ENCODE measurements at places on chromosomes 7 and 10.

DNA sequence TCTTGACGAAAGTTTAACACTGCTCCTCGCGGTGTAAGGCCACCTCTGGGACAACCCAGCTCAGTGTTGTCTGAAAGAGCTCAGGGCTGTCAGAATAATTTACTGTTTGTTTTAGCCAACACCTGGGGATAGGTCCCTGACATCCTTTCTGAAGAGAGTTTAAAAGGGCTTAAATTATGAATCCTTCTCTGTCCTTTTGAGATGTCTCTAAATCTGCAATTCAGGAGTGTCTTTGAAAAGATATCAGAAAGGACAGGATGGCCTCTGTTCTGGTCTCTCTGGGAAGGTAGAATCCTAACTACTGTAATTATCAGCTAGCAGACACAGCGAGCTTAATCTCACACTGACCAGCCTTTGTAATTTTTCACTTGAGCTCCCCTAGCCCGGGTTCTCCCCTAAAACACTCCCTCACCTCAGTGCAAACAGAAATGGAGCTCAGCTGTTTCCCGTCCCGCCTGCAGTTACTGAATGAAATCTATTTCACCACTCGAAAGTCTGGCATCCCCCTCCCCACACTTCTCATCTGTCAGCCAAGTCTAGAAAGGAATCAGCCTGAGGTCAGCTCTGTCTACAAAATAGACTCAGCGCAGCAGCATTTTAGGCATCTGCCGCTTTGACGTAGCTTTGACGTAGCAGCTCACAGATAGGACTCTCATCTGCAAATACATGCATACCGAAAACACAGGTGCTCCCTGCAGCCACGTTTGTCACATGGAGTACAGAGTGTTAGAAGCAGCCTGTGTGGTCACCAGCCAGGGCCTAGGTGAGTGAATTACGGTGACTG is 4.8 kb downstream of the DYNC2I1 start:
- no peak for DNase-seq

- DNase-seq = no peak
Measured at GRCh38 chr7:100614308-100614861, 2.0 kb downstream of the MOSPD3 start.

DNA sequence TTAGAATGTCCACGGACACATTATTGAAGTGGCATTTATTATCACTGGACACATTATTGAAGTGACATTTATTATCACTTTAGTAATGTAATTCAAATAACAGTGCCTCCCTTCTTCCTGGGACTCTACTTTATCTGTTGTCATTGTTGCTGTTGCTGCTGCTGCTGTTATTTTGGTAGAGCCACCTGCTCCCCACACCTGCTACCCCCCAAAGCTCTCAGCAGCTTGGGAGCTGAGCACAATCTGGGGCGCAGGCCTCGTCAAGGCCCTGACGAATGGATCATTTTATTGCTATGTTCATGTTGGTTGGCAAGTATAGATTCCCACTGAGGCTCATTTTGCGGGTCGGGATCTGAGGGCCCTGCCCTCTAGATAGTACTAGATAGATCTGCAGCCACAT is 24.8 kb downstream of the FIGNL1 start:
- no peak for DNase-seq

- no peak for DNase-seq
Measured at GRCh38 chr10:3310016-3310784, 137.6 kb upstream of the PITRM1 start.

- no peak for DNase-seq
Measured at GRCh38 chr10:15124190-15124589, 27.0 kb downstream of the RPP38 start.

DNA sequence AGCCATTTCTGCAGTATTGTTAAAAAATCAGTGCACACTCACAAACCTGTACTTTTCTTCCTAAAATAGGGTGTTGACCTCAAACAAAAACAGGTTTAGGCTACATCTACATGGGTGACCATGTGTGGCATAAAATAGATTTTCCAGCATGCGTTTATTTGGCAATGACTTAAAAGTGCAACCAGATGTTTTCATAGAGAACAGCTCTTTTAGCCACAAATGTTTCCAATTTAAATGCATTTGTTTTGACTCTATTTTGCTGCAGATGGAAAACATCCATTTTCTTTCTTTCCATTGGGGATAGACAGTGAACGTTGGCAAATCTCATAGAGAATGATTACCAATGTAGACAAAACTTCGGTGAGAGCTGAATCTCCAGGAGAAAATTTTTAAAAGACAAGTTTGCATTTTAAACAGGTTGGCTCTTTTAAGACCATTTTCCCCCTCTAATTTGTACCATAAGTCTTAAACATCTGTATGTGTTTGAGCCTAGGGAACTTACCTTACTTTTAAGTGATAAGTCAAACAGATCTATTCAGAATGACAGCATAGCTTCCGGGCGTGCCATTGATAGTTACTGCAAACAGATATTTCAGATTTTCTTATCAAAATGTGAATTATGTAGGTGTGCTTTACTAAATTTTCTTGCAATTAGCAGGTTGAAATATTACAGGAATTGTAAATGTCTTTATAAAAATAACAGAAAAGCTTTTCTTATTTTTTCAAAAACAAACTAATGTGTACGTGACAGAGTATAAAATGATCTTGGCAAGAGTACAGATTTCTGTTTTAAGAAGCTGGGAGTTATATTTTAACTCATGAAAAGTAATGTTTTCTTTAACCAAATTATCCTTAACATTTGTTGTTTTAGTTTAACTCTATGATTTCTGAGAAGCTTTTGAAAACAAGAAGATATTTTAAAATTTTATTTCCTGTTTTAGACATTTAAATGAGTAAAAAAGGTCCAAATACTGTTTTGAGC is 144.9 kb downstream of the HGF start:
- DNase-seq = no peak

DNA sequence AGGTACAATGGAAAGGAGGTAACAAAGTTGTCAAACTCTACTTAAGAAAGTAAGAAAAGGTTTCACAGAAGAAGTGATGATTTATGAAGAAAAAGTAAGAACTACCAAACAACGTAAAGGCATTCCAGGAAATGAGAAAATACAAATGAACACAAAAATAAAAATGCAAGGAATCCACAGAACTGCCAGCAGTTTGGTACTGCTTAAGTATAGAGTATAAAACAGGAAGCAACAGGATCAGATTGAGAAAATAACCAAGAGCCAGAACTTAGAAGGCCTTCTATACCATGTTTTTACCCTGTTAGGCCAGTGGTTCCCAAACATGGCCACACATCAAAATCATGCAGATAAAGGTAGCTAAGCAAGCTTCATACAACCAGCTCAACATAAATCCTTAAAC is 9.2 kb downstream of the NDUFA5 start:
- no peak for DNase-seq

- DNase-seq = no peak
Measured at GRCh38 chr7:50304911-50305582, 531 bp downstream of the IKZF1 start.

GRCh38 chr7:30237271-30237695 is 47.1 kb upstream of the ZNRF2 start:
- no peak for DNase-seq

DNA sequence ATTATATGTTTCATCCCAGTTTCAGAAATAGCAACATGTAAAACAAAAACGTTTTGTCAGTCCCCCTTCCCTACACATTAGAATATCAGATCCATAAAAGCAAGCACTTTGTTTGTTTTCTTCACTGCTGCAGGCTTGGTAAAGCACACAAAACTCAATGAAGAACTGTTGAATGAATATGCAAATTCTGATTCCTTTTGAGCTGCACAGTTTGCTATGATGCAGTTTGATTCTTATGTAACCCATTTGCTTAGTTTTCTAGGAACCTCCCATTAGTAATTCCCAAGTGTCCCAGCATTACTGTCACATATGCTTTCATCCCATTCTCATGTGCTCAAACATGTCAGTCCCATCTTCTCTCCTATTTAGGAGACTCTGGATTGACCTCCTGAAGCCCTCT is 26.1 kb upstream of the CHCHD3 start:
- DNase-seq = no peak

- DNase-seq = no peak
Measured at GRCh38 chr10:88540351-88540750, 42.8 kb downstream of the RNLS start.

- no peak for DNase-seq
Measured at GRCh38 chr10:69332278-69333010, 54.1 kb downstream of the HK1 start.

DNA sequence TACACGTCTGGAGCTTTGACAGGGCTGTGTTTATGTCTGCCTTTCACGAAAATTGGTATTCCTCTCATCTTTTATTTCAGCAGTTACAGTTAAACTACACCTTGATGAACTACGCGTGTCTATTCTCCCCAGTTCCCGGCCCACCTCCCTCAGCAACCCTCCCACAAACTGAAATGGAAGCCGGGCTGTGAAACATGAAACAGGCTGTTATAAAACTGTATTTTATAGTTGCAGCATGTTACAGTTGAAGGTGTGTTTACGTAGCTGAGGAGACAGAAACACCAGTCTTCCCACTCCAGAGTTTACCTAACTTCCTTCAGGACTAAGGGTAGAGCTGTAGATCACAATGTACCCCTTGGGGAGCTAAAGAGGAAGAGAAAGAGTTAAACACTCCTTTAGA is 228.3 kb upstream of the ZNF32 start:
- DNase-seq = no peak

GRCh38 chr7:105202616-105203015 is 186.1 kb downstream of the SRPK2 start:
- no peak for DNase-seq

DNA sequence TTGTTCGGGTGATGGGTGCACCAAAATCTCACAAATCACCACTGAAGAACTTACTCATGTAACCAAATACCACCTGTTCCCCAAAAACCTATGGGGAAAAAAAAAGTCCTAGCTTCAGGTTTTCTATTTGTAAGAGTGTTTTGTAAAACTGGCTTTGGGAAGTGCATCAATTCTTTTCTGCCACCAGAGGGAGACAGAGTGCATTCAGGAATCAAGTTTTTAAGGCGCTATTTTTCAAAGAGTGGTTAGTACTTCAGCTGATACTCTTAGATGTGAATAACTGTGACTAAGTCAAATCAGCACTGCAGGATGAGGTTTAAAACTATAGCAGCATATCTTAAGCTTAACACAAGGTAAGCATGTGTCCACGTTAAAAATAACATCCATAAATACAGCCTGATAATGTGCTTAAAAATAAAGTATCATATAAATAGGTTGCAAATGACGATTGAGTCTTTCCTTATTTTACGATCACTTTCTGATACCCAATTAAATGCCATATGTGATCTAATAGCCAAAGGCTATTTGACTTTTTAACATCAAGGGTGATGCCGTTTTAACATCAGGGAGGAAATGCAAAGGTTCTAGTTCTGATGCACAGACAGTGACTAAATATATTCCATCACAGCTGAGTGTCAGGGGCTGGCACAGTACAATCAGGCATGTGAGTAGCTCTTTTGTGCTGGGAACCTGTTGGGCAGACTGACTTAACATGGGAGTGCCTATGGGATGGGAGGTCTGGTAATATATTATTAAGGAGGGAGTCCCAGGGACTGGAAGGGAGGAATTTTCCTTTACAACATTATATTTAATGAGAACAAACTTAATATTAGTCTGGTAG is 10.6 kb upstream of the LYZL2 start:
- DNase-seq = no peak

GRCh38 chr10:69405221-69405620 is 11.5 kb downstream of the TACR2 start:
- no peak for DNase-seq

DNA sequence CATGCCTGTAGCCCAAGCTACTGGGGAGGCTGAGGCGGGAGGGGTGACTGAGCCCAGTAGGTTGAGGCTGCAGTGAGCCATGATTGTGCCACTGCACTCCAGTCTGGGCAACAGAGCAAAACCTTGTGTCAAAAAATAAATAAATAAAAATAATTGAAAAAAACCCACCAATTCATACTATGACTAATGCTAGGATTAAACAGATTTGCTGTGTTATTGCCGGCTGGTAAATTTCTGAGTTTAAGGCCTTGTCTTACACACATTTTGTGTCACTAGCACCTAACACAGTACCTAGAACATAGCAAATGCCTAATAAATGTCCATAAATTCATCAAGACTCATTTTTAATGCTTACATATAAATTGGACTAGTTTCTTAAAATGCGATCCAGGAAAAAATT is 8.7 kb downstream of the ESYT2 start:
- DNase-seq = no peak

DNA sequence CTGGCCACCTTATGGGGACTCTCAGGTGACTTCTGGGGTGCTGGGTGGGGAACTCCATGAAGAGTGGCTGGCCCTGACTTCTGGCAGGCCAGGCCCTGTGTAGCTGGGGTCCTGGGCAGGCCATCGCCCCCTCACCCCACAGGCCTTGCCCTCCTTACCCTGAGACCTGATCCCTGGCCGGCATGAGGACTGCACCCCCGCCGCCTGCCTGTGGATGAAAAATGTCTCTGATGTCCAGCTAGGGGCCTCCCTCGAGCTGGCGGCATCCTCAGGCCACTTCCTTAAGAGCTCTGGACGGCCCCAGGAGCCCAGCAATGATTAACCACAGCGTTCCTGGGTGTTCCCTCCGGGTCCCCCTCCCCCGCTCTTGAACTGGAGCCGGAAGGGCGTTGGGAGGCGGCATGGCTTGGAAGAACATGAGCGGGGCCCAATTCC is 31.8 kb upstream of the SHH start:
- no peak for DNase-seq

GRCh38 chr10:7485799-7486198 is 75.0 kb upstream of the SFMBT2 start:
- no peak for DNase-seq

- no peak for DNase-seq
Measured at GRCh38 chr7:43076606-43077005, 35.8 kb upstream of the HECW1 start.

GRCh38 chr10:45199205-45199740 is 116.1 kb downstream of the OR13A1 start:
- no peak for DNase-seq

- no peak for DNase-seq
Measured at GRCh38 chr7:90474284-90475210, 5.1 kb downstream of the PTTG1IP2 start.

DNA sequence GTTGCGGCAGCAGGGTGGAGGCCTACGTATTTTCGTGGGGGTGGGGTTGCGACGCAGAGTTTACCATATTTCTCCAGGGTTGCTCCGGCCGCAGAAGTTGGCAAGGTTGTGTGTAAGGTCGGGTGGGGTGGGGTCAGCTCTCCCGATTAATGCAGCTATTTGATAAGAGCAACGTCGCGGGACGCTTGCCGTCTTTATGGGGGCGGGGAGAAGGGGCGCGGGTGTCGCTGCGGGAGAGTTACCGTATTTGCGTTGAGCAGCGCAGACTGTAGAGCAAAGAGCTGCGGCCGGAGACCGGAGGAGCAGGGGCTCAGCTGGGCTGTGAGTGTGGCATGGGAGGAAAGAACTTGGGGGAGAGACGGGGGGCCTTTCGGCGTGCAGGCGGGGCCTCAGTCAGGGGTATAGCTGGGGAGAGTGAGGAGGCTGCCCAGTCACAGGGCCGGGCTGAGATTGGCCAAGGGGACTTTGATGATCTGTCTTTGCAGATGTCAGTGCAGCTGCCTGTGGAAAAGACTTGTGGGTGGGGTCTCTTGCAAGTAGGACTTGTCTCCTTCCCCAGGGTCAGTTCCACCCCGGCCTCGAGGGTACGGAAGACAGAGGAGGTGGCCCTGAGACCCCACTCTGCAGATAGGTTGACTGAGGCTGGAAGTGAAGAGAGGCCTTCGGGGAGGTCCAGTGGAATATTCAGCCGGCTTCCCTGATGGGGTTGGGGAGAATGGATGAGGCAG is 26.6 kb downstream of the ZNF775 start:
- DNase-seq = no peak
